T-helper 22 cell (primary cell): ENCODE measurements at places on chromosomes 1 and 21.

DNA sequence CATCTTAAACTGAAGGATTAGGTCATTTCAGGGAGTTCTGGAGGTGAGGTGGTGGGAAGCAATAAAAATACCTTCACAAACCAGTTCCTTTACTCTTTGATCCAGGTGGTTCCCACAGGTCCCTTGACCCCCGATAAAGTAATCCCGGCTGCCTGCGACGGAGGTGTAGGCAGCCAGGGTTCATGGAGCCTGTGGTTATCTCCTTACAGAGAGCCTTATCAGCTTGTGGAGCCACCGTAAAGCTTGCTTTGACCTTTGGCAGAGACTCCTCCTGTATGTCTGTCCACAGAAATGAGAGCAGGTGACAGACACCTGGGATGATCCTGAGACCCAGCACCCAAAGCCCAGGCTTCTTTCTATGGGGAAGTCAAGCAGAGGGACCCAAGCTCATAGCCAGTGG, 243.4 kb downstream of the KIF26B start:
- DNase-seq = no peak

DNA sequence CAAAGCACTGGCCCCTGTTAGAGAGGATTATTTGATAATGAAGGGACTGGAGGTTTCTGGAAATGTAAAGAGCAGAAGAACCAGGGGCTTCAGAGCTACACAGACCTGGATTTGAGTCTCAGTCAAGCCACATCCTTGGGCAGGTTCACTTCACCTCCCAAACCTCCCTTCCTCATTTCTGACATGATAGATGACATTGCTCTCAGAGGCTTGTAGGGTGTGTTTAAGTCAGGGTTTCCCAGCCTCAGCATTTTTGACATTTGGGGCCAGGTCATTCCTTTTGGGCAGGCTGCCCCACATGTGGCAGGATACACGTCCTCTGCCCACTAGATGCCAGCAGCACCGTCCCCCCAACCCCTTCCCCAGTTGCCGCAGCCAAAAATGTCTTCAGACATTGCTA, 474.6 kb downstream of the MATN1 start:
- DNase-seq = no peak

- no peak for DNase-seq
Measured at GRCh38 chr1:187477103-187477502, 648.4 kb downstream of the PLA2G4A start.

GRCh38 chr1:184407816-184408510, 21.1 kb downstream of the C1orf21 start:
- no peak for DNase-seq

DNA sequence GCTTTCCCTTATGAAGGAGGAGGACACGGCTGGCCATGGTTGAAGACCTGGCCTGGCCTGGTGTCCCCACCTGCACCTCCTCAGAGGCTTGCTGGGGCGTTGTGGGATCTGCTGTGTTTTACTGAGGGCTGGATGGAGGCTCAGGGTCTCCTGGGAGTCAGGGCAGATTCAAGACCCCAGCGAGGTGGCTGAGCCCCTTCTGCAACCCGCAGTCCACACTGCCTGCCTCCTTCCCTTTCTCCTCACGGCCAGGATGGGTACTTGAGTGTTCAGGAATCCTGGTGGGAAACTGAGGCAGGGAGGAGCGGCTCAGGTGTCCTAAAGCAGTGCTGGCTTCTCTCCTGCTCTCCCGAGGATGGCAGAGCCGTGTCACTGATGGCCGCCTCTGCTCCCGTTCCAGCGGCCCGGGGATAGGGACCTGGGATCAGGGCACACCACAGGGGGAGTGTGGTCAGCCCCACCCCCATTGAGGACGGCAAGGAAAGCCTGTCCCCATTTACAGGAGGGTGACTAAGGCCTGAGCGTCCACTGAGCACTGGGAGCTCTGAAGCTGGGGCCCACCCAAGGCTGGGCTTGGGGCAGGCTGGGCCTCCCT, 47.5 kb downstream of the TRPM2 start:
- DNase-seq = no peak

- no peak for DNase-seq
Measured at GRCh38 chr1:114324662-114324965, 170.9 kb upstream of the SYT6 start.

- no peak for DNase-seq
Measured at GRCh38 chr1:11314959-11315358, 42.0 kb downstream of the UBIAD1 start.

DNA sequence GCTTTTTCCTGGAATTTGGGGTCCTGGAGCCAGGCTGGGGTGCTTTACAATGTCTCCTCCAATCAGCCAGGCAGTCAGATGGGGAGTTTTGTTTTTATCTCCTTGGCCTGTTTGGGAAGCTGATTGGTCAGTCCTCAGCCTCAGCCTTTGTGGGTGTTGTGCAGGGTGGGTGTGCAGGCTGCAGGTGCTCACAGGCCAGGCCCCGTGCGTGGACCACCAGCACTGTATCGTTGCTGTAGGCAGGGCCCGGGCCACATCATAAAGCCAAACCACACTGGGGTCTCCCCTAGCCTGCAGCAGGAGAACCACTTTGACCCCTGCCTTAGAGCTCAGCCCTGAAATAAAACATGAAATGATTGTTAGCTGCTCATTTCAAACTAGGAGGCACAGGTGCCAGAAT, 8.6 kb downstream of the PRDM16 start:
- DNase-seq = no peak

DNA sequence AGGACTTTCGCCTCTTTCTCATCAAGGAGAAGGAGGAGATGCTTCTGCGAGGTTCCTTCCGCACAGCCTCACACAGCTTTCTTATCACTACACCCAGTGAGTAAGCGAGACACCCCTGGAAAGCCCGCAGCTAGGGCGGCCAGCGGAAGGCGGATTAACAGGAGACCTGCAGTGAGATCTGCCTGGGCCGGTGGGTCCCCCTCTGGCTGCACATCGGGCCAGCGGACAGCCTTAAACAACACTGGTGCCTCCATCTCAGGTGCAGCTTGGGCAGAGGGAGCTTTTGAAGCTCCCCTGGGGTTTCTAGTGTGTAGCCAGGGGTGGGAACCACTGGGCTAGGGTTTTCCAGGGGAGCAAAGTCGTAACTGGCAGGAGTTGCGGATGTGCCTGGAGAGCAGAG, 17.5 kb upstream of the MTARC1 start:
- DNase-seq = no peak

- DNase-seq = no peak
Measured at GRCh38 chr1:194267021-194267420, 1080.6 kb upstream of the B3GALT2 start.
